Naive thymus-derived CD8-positive, alpha-beta T cell (primary cell): ENCODE measurements at places on chromosomes 3 and 15. TPM values are rescaled to one million over a fixed set of nuclear protein-coding genes. Genes with fewer than 3 reads are reported as not detected.

- DNase-seq, result no peak
- no peaks in the 10 kb centered on the region for H3K36me3 ChIP-seq
- peaks cover 10% of the 10 kb centered on the region for H3K4me1 ChIP-seq
- no peaks in the 10 kb centered on the region for H3K27me3 ChIP-seq
Measured at GRCh38 chr3:52775877-52776276, 1.5 kb upstream of the ITIH1 start.

GRCh38 chr15:68326711-68327354 is 49.3 kb downstream of the FEM1B start:
- DNase-seq, result no peak
- H3K36me3 ChIP-seq, result no peaks in the 10 kb centered on the region
- no peaks in the 10 kb centered on the region for H3K27me3 ChIP-seq
- peaks cover 25% of the 10 kb centered on the region for H3K4me1 ChIP-seq

GRCh38 chr3:131586277-131586676 is 83.5 kb upstream of the MRPL3 start:
- H3K27ac ChIP-seq, result no peak overlapping the region
- H3K36me3 ChIP-seq, result no peaks in the 10 kb centered on the region
- no peaks in the 10 kb centered on the region for H3K4me1 ChIP-seq
- no peak for DNase-seq

DNA sequence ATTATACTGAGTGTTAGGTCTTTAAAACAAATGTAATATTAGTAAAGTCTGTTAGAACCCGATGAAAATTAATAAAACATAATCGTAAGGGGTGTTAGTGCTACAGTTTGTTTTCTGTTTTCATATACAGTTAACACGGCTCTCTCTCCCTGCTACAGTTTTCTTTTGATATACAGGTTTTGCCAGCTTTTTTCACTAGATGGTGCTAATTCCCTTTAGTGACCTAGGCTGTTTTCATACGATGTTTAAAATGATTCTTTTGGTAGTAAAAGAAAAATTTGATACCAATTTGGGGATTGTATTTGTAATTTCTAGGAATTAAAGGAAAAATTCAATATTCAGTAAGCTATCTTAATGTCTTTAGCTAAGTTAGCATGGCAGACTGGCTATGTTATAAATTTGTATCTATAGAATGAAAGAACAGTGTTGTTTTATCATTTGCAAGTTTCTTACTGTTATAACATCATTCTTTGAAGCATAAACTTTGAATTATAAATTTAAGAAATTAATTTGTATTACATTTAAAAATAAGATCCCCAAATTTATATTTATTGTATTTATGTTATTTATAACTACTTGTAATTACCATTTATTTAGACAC is 11.5 kb downstream of the APH1B start:
- H3K27me3 ChIP-seq, result no peaks in the 10 kb centered on the region
- H3K36me3 ChIP-seq, result peaks cover 70% of the 10 kb centered on the region
- DNase-seq, result peak; percentile 61
- H3K4me1 ChIP-seq, result peaks cover 8% of the 10 kb centered on the region

- H3K4me3 ChIP-seq, result no peak overlapping the region
- no peaks in the 10 kb centered on the region for H3K27me3 ChIP-seq
- no peak overlapping the region for H3K27ac ChIP-seq
- peaks cover 95% of the 10 kb centered on the region for H3K36me3 ChIP-seq
- DNase-seq, result no peak
Measured at GRCh38 chr3:13353506-13353905, 66.6 kb downstream of the NUP210 start.

DNA sequence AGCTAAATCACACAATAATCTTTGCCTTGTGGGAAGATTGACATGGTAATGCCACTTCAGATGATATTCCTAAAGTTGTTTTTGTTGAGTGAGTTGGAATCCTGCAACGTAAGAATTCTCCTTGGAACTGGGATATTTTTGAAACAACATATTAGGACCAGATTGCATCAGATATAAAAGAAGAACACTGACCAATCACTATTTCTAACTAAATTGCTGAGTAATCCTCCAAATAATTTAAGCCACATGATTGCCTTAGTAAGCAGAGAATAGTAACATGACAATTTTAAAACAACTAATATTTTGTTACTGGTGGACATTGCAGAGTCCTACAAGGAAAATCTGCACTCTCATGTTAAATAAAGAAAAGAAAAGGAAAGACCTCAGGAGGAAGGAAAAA is 353.9 kb upstream of the LMCD1 start:
- peaks cover 11% of the 10 kb centered on the region for H3K27me3 ChIP-seq
- H3K36me3 ChIP-seq, result no peaks in the 10 kb centered on the region
- H3K4me3 ChIP-seq, result no peak overlapping the region
- no peaks in the 10 kb centered on the region for H3K4me1 ChIP-seq

DNA sequence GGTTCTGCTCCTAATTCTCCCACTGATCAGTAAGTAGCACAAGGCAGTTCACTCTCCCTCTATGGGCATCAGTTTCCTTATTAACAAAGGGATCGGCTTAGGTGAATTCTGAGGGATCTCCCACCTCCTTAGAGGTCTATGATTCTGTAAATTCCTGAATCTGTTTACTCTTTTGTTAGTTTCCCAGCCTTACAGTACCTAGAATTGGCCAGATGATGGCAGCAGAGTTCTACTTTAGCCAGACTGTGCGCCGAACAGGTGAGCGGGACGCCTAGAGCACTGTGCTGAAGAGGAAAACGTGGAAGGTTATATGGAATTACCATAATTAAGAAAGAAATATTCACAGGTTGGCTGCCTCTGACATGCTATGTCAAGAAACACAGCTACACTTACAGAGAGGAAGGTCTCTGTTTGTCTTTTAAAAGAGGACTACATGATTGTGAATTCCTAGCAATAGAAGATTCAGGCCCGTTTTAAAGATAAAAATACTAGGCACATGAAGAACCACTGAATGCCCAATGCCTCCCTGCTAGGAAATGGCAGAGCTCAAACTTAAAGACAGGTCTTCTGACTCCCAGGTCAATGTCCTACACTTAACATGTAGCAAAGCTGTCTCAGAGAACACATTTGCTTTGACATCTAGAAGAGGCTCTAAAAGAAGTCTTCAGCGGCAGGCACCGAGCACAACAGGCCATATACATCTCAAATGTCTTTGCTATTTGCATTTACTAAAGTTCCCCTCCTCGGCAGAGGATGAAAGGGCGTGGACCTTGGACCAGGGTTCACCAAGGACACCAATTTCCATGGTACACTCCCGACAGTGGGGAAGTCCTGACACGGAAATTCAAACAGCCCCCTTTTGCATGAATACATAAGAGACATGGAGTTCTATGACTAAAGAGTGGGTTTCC is 259.9 kb downstream of the FGF12 start:
- no peak overlapping the region for H3K27ac ChIP-seq
- no peaks in the 10 kb centered on the region for H3K36me3 ChIP-seq
- H3K4me3 ChIP-seq, result no peak overlapping the region
- peak; percentile 17 for DNase-seq
- peaks cover 2% of the 10 kb centered on the region for H3K4me1 ChIP-seq
- H3K27me3 ChIP-seq, result peaks cover 12% of the 10 kb centered on the region

The MDFIC2 gene
- total RNA-seq, result not detected
